ENCODE measurements at places on chromosomes 16 and 17.

- no peak for DNase-seq
These were observed 1.7 kb downstream of the NME3 start for GRCh38 chr16:1769402-1770300.

GRCh38 chr16:24235806-24236205 lies 20.3 kb upstream of the CACNG3 start:
- no peak for DNase-seq

- DNase-seq, result no peak
These were observed 6.5 kb downstream of the EIF1 start for GRCh38 chr17:41695134-41695661.

DNA sequence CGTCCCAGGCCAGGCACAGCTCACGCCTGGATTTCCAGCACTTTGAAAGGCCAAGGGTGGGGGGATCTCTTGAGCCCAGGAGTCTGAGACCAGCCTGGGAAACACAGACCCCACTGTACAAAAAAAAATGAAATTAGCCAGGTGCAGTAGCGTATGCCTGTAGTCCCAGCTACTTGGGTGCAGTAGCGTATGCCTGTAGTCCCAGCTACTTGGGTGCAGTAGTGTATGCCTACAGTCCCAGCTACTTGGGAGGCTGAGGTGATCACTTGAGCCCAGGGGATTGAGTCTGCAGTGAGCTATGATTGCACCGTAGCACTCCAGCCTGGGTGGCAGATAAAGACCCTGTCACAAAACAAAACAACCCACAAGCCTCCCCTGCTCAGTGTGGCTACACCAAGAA lies 27.0 kb upstream of the SLC25A19 start:
- DNase-seq, result no peak

DNA sequence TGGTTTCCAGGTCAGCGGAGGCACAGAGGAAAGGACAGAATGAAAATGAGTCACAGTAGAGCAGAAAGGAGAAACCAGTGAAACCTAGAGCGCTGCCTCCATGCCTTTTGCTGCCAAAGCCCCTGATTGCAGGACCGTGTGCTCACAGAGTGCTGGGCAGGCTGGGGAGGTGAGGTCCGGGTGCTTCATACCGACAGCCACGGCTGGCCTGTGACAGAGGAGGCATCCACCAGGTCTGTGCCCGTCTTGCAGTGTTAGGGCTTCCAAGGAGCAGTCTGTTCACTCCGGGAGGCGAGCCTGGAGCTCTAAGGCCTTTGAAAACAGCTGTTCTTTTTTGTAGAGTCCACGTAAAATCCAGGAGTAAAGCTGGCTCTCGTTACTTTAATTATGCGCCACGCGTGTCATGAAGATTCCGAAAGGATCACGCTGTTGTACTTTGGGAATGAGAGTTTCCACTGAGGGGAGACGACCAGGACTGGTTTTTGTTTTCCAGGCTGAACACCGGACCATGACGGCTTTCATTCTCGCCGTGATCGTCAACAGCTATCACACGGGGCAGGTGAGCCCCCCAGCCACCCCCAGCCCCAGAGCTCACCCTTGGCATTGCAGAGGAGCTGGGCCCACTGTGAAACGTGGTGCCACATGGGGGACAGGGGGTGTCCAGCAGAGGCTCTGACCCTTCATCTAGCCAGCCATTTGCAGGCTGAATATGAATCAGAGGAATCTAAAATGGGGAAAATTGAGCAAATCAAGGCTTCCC lies 108.5 kb upstream of the CHMP6 start:
- DNase-seq, result no peak
